ENCODE measurements at places on chromosomes 2 and 18.

DNA sequence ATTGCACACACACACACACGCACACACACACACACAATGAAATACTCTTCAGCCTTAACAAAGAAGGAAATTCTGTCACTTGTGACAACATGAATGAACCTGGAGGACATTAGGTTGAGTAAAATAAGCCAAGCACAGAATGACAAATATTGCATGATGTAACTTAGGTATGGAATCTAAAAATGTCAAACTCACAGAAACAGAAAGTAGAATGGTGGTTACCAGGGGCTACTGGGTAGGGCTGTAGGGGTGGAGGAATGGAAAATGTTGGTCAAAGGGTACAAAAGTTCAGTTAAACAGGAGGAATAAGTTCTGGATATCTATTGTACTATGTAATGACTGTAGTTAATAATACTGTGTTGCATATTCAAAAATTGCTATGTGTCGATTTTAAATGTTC, 29.5 kb downstream of the SCN2A start:
- no peak for DNase-seq

- DNase-seq, result no peak
Measured at GRCh38 chr2:65453916-65454315, 21.5 kb upstream of the SPRED2 start.

- DNase-seq, result no peak
Measured at GRCh38 chr2:205245001-205245400, 437.3 kb upstream of the NRP2 start.

GRCh38 chr2:1248187-1248586, 165.1 kb upstream of the TPO start:
- no peak for DNase-seq

GRCh38 chr2:222805591-222806304, 55.1 kb upstream of the ACSL3 start:
- DNase-seq, result no peak

- DNase-seq, result no peak
Measured at GRCh38 chr2:158998551-158999248, 30.3 kb downstream of the TANC1 start.

DNA sequence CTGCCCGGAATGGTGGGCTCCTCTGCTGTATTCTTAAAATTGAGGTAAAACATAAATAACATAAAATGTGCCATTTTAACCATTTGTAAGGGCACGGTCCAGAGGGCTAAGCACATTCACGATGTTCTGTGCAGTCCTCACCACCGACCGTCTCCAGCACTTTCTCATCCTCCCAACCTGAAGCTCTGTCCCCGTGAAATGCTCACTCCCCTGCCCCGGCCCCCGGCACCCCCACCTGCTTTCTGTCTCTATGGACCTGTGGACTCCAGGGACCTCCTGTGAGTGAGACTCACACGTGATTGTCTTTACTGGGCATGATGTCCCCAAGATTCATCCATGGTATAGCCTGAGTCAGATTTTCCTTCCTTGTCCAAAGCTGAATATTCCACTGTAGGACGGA, 38.7 kb upstream of the CTDP1 start:
- DNase-seq, result no peak

DNA sequence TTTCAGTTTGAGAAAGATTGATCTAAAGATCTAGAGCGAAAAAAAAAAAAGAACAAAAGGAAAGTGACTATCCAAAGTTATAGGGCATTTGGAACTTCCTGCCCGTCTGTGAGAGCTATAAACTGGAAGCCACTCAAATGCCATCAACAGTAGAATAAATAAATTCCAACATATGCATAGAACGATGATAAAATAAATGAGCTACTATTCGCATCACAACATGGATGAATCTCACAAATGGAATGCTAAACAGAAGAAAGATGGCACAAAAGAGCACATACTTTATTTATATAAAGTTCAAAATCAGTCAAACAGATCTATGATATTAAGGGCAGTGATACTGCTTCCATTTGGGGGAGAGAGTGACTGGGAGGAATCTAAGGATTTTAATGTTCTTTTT, 128.8 kb downstream of the TTC32 start:
- no peak for DNase-seq

GRCh38 chr18:69102959-69103358, 297.7 kb upstream of the DOK6 start:
- DNase-seq, result no peak

DNA sequence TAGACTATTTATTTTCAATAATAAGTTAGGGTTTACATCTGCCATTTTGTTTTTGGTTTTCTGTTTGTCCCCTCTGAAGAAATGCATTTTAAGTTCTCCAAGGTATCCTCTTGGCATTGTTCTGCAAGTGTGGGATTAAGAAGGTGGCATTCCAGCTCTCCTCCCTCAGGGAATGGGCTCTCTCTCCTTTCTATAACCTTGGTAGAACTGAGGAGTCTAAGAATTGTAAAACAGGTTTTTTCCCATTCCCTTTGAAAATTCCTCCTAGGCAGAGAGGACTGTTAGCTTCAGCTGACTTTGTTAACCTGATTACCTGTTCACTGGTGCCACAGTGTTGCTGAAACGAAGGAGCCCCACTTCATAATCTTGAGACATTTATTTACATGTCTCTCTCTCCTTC, 26.1 kb upstream of the RAB1A start:
- DNase-seq, result no peak

DNA sequence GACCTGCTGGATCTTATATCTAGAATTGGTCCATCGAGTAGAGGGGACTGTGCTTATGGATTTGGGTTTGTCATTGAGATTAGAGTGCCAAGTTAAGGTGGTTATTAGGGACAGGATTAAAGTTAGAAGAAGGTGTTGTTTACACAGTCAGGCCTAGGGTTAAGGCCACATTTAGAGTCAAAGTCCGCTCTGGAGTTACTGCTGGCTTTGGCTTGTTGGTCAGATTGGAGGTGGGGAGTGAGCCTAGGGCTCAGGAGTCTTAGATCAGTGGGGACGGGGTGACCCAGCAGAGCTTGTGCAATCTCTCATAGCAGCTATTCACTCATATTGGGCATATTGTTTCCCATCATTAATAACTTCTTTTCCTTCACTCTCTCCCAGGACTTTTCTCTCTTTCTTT, 13.5 kb upstream of the EPAS1 start:
- no peak for DNase-seq

DNA sequence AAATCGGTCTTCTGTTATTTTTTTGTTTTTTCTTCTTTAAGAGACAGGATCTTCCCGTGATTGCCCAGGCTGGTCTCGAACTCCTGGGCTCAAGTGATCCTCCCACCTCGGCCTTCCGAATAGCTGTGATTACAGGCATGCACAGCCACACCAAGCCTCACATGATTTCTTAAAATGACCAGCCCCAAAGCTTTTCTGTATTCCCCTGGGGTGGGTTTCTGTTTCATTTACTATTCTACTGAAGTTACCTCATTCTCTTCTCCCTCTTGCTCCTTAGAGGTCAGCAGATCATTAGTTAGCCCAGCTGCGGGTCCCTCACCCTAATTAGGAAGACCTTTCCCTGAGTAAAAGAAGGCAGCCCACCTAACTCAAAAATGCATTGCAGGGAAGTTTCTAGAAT, 27.6 kb downstream of the SLC1A4 start:
- no peak for DNase-seq

DNA sequence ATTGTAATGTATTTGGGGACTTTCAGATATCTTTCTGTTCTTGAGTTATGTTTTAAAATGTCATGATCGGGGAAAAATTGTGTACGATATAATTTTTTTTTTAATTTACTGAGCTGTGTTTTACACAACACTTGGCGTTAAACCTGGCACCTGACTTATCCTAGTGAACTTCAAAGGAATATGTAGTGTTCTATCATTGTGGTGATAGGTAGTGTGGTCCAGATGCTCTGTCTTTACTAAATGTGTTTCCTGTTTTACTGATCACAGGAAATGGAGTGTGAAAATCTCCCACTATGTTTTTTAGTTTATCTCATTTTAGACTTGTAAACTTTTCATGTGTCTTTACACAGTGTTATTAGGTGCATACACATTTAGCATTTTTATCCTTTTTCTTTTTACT, 98.0 kb downstream of the SLC5A7 start:
- DNase-seq, result no peak

- no peak for DNase-seq
Measured at GRCh38 chr2:190722061-190722759, 73.3 kb downstream of the NAB1 start.

- DNase-seq, result no peak
Measured at GRCh38 chr2:226333388-226333787, 466.2 kb downstream of the IRS1 start.

DNA sequence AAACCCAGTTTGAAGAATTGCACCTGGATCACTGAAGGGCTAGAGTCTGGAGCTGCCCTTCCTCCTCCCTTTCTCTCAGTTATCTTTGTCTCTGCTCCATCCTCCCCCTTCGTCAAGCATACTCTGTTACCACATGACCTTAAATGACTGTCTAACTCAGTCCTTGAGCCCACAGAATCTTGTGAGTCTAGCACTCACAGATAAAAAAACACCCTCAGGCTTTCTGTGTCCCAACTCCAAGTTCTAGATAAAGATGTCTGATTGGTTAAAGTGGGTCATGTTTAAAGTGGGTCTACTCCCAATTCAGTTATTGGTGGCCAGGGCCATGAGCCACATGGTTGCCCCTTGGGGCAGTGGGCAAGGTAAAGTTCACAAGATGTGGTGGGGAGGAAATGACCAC, 53.5 kb upstream of the CYP1B1 start:
- no peak for DNase-seq

DNA sequence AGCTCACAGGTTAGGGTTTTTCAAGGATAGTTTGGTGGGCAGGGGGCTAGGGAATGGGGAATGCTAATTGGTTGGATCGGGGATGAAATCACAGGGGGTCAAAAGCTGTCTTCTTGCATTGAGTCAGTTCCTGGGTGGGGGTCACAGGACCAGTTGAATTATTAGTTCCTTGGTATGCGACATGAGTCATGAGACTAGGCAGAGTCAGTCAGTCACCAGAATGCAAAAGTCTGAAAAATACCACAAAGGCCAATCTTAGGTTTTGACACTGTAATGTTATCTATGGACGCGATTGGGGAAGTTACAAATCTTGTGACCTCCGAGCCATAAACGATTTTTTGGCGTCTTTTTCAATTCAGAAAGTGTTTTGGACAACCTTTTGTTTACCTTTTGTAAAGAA, 101.2 kb downstream of the ZNF519 start:
- DNase-seq, result no peak

DNA sequence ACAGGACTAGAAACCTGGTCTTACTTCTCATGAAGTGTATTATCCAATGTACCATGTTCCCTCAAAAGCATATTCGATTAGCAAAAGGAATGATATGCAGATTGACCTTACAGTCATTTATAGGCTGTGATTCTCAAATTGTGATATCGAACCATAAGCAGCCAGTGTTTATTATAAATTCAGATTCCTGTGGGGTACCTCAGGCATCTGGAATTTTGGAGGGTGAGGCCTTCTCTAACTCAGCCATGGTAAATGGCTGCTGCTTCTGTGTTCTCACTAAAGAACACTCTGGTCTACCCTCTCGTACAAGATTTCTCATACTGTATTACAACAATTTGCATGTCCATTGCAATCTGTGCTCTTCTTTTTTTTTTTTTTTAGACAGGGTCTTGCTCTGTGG, 84.5 kb downstream of the PRPF40A start:
- no peak for DNase-seq

DNA sequence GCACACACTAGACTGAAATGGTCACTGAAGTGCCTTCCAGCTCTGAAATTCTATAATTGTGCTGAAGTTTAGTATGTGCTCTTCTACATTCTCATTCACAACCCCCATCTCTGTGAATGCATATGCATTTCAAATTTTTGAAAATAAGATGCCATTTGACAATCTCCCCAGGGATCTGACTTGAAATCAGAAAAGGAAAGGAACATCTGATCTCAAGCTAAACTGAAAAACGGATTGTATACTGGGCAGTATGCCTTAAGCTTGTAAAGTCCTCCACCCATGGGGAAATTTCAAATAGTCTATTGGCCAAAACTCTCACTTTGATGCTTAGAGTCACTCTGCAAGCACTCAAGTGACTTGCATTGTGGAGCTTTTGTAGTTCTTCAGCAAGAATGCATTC, 22.9 kb downstream of the FAP start:
- DNase-seq, result no peak

Data from stimulated activated CD8-positive, alpha-beta memory T cell treated with anti-CD3 and anti-CD28 coated beads, Interleukin-12 subunit alpha, Interleukin-12 subunit beta, amount 100 ng/mL, for 1 hour (primary cell).